ENCODE measurements at places on chromosomes 2 and 18.
A peak's percentile ranks its signal among the peaks of the same experiment; 100 is the strongest.

- no peak overlapping the region for H3K27ac ChIP-seq
- no peaks in the 10 kb centered on the region for H3K36me3 ChIP-seq
- H3K27me3 ChIP-seq: no peaks in the 10 kb centered on the region
- no peak overlapping the region for H3K4me3 ChIP-seq
- no peak for DNase-seq
- no peaks in the 10 kb centered on the region for H3K4me1 ChIP-seq
Observed at GRCh38 chr2:213696442-213696841, 412.2 kb downstream of the SPAG16 start.

DNA sequence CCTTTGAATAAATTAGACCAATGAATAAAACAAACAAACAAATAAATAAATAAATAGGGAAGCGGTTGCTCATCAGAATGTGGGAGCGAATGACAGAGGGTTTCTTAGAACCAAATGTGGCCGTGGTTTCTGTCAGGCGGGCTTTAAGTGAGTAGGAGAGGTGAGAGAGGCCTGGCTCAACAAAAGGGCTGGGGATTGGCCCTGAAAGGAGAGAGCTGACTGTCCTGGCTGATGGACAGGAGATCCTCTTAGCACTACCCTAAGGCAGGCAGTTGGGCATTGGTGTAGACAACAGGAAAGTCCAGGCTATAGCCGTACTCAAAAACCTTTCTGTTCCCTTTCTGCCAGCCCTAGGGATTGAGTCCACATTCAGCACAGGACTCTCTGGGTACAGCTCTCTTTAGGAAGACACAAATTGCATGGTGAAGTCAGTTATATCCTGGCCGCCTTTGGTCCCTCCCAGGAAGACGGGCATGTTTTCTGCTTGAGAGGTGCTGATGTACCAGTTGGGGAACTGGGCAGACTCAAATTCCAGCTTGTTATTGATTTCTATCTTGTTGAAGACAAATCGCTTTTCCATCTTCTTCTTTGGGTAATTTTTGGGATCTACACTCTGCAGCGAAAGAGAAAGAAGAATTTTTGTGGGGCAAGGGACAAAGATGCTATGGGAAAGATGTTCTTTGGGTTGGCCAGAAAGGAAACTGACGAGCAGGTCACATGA is 6.5 kb downstream of the IL1B start:
- H3K4me1 ChIP-seq: no peaks in the 10 kb centered on the region
- H3K27ac ChIP-seq: no peak overlapping the region
- no peaks in the 10 kb centered on the region for H3K36me3 ChIP-seq
- DNase-seq: no peak
- H3K27me3 ChIP-seq: no peaks in the 10 kb centered on the region

GRCh38 chr18:64097497-64097896 is 51.4 kb downstream of the LINC00305 start:
- no peak overlapping the region for H3K27ac ChIP-seq
- no peak for DNase-seq
- no peaks in the 10 kb centered on the region for H3K27me3 ChIP-seq
- H3K4me3 ChIP-seq: no peak overlapping the region

GRCh38 chr2:173898996-173899395 is 66.2 kb downstream of the SP3 start:
- no peaks in the 10 kb centered on the region for H3K36me3 ChIP-seq
- H3K4me3 ChIP-seq: no peak overlapping the region
- DNase-seq: no peak
- no peaks in the 10 kb centered on the region for H3K27me3 ChIP-seq
- H3K27ac ChIP-seq: no peak overlapping the region

DNA sequence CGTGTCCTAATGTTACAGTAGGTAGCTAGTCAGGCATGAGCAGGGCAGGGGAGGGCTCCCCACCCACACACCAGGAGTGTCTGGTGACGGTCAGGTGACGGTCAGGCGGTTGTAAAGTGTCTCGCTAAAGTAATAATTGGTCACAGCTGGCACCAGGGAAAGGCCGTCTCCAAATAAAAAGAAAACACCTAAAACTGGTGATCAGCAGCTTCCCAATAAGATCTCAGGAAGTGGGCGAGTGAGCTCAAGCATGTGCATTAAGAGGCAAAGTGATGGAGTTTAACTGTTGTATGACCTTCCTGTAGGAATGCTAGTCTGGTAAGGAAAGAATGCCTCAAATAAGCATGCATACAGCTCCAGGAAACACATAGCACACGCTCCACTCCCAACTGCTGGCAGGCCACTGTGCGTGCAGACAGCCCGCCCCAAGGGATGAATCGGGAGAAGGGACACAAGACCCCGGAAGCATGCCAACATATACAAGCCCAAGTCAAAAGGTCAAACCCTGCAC is 177.1 kb downstream of the RNF144A start:
- H3K27ac ChIP-seq: no peak overlapping the region
- DNase-seq: no peak
- H3K4me1 ChIP-seq: peaks cover 7% of the 10 kb centered on the region
- H3K36me3 ChIP-seq: no peaks in the 10 kb centered on the region
- H3K27me3 ChIP-seq: no peaks in the 10 kb centered on the region
- H3K4me3 ChIP-seq: no peak overlapping the region

DNA sequence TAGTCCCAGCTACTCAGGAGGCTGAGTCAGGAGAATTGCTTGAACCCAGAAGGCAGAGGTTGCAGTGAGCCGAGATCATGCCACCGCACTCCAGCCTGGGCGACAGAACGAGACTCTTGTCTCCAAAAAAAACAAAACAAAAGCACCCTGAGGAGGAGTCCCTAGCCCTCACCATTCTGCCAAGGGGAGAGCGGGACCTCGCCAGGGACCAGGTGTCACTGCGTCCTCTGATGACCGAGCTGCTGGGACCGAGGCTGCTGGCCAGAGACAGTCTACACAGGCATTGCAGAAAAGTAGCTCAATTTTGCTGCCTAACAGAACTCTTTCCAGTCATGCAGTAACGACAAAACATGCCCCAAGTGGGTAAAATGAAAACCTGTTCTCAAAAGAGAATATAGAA is 18.4 kb downstream of the NCK2 start:
- H3K36me3 ChIP-seq: no peaks in the 10 kb centered on the region
- no peak overlapping the region for H3K4me3 ChIP-seq
- H3K27ac ChIP-seq: peak overlapping the region; percentile 58
- H3K27me3 ChIP-seq: no peaks in the 10 kb centered on the region
- DNase-seq: no peak

DNA sequence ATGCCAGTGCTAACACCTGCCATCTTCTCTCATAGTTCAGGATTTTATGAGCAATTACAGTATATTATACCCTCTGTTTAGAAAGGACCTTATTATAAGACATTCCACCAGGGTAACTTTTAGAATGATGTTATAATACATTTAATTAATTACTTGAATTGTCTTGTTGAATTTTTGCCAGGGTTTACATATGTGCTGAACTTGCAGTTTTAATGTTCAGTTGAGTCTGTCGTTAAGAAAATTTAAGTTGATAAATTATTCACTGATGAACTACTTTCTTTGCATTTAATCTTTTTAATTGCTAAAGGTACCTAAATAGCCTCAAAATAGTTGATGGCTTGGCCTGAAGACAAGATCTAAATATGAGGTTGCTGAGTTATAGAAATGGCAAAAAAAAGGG is 68.1 kb downstream of the SCN2A start:
- no peak overlapping the region for H3K27ac ChIP-seq
- no peaks in the 10 kb centered on the region for H3K36me3 ChIP-seq
- no peak for DNase-seq
- no peaks in the 10 kb centered on the region for H3K4me1 ChIP-seq
- no peak overlapping the region for H3K4me3 ChIP-seq

- no peak overlapping the region for H3K27ac ChIP-seq
- no peaks in the 10 kb centered on the region for H3K27me3 ChIP-seq
- H3K4me1 ChIP-seq: no peaks in the 10 kb centered on the region
- no peak overlapping the region for H3K4me3 ChIP-seq
- DNase-seq: no peak
Observed at GRCh38 chr2:226450141-226450540, 349.5 kb downstream of the IRS1 start.

- DNase-seq: no peak
- no peaks in the 10 kb centered on the region for H3K36me3 ChIP-seq
- no peak overlapping the region for H3K27ac ChIP-seq
- no peak overlapping the region for H3K4me3 ChIP-seq
- no peaks in the 10 kb centered on the region for H3K27me3 ChIP-seq
Observed at GRCh38 chr2:182142062-182142461, 156.4 kb downstream of the PPP1R1C start.

- no peak overlapping the region for H3K4me3 ChIP-seq
- H3K27ac ChIP-seq: no peak overlapping the region
- no peaks in the 10 kb centered on the region for H3K36me3 ChIP-seq
- no peaks in the 10 kb centered on the region for H3K4me1 ChIP-seq
- no peak for DNase-seq
Observed at GRCh38 chr18:55633032-55633431, 45.0 kb upstream of the TCF4 start.

DNA sequence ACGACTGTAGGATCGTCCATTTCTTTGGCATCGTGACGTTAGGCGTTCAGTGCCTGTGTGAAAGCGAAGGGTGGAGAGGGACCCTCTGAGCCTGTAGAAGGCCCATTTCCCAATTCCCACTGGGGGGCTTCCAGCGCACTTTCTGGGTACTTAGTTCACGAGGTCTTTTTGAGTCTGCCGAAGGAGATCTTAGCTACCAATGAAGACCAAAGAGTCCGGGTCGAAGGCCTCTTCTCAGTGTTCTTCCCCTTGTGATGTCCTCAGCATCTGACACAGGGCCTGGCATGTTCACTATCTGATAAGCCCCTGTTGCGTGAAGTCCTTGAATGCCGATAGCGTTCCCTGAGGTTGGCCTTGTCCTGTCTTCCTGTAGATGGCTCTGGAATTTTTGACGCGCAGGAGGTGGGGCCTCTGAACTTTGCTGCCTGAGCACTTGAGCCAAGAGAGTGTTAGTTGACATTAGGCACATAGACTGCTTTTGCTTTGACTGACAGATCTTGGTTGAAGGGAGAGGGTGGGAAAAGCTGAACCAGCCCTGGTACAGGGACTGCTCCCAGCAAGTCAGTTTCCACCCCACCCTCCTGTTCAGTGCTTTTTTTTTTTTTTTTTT is 52.8 kb downstream of the LDLRAD4 start:
- no peaks in the 10 kb centered on the region for H3K27me3 ChIP-seq
- no peak for DNase-seq
- no peak overlapping the region for H3K4me3 ChIP-seq
- H3K4me1 ChIP-seq: no peaks in the 10 kb centered on the region

- H3K27ac ChIP-seq: no peak overlapping the region
- no peak overlapping the region for H3K4me3 ChIP-seq
- DNase-seq: no peak
- peaks cover 13% of the 10 kb centered on the region for H3K36me3 ChIP-seq
Observed at GRCh38 chr2:68216454-68217310, 35.6 kb downstream of the PPP3R1 start.

DNA sequence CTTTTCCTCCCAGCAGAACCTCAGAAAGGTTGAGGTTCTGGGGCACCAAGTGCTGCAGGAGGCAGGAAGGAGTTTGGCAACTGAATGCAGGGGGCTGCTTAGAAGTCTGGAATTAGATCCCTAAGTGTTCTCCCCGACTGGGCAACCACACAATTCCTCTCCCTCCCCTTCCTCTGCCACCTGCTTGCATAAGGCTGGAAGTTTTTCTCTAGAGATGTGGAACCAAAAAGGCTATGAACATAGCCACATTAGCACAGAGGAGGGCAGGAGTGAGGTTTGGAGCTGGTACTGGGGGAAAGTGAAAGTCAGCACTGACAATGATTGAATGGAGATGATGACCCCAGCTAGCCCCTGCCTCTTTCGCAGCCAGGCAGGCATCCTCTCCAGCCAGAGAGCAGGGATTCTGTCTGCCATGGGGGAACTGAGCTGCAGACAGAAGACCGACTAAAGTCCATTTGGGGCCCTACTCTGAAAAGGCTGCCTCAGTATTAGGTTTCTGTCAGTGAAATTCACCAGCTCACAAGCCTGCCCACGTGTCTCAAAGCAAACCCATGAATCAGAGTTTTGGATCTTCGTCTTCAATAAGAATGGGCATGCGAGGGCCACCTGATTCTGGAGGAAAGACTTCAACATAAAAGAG is 87.9 kb upstream of the ITGA6 start:
- no peaks in the 10 kb centered on the region for H3K36me3 ChIP-seq
- no peak for DNase-seq
- H3K4me3 ChIP-seq: peak overlapping the region; percentile 41
- peaks cover 2% of the 10 kb centered on the region for H3K27me3 ChIP-seq

- no peak overlapping the region for H3K4me3 ChIP-seq
- no peak overlapping the region for H3K27ac ChIP-seq
- DNase-seq: no peak
- no peaks in the 10 kb centered on the region for H3K4me1 ChIP-seq
- H3K27me3 ChIP-seq: no peaks in the 10 kb centered on the region
- no peaks in the 10 kb centered on the region for H3K36me3 ChIP-seq
Observed at GRCh38 chr18:55268151-55268601, 308.9 kb upstream of the CCDC68 start.

DNA sequence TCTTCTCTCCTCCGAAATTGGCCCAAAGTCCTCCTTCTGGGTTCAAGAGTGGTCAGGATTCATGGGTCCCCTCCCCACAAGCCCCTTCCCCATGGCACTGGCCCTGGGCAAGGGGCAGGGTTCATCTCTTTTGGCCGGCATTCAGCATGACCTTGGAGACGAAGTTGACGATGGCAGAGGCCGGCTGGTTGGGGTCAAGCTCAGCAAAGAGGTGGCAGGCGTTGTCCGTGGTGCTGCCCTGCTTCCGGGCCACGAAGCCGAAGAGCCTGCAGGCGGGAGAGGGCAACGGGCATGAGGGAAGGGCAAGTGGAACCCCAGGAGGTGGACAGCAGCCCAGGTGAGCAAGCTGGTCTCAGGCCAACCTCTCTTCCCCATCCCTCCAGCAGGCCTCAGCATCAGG is 198.5 kb downstream of the TNS1 start:
- H3K36me3 ChIP-seq: no peaks in the 10 kb centered on the region
- no peak overlapping the region for H3K27ac ChIP-seq
- H3K4me1 ChIP-seq: no peaks in the 10 kb centered on the region
- H3K4me3 ChIP-seq: no peak overlapping the region

DNA sequence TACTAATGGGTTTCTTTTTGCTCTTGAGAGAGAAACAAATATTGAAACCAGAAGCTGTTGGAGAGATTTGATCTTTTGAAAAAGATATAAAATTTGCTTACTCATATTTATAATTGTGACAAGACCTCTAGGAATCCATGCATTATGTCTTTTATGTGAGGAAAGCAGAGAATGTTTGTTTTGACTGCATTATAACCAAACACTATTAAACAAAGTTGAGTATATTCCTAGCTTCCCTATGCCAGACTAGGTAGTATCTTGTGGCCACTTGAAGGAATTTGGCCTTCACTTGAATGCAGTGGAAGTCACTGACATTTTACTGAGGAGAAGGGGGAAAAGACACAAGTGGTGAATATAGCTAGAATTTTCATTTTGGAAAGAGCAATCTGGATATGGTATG is 521.8 kb upstream of the ZEB2 start:
- H3K27me3 ChIP-seq: no peaks in the 10 kb centered on the region
- H3K36me3 ChIP-seq: no peaks in the 10 kb centered on the region
- H3K27ac ChIP-seq: no peak overlapping the region
- DNase-seq: no peak
- H3K4me1 ChIP-seq: no peaks in the 10 kb centered on the region
- H3K4me3 ChIP-seq: no peak overlapping the region

- H3K36me3 ChIP-seq: no peaks in the 10 kb centered on the region
- H3K4me3 ChIP-seq: no peak overlapping the region
- no peaks in the 10 kb centered on the region for H3K27me3 ChIP-seq
- DNase-seq: no peak
Observed at GRCh38 chr18:34122724-34123334, 101.9 kb downstream of the NOL4 start.

Measured in naive thymus-derived CD4-positive, alpha-beta T cell (primary cell).